NCI-H2081 treated with DMSO at 0.1 percent for 48 hours (cell line): ENCODE measurements at places on chromosomes 6 and 20.

DNA sequence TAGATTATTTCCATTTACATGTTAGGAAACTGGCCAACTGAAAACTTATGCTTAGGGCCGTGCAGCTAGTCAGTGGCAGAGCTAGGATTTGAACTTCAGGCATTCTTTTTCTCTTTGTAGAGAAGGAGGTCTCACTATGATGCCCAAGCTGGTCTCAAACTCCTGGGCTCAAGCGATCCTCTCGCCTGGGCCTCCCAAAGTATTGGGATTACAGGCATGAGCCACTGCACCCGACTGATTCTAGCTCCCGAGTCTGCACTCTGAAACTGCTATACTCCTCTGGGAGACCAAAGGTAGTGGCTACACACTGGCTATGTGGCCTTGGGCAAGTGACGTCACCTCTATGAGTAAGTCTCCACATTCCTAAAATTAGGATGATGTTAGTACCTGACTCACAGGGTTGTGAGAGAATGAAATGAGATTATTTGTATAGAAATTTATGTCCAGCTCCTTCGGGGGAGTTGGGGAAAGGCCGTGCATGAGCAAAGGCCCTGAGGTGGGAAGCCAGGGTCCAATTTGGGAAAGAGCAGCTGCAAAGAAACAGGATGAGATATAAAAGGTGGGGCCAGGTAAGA, 6.4 kb downstream of the PLTP start:
- DNase-seq: no peak

- no peak for DNase-seq
Measured at GRCh38 chr20:54843865-54844264, 368.5 kb downstream of the DOK5 start.

- no peak for DNase-seq
Measured at GRCh38 chr20:63789836-63790571, 41.1 kb downstream of the ZBTB46 start.

GRCh38 chr6:112910256-112910655, 563.1 kb downstream of the RFPL4B start:
- DNase-seq: no peak

DNA sequence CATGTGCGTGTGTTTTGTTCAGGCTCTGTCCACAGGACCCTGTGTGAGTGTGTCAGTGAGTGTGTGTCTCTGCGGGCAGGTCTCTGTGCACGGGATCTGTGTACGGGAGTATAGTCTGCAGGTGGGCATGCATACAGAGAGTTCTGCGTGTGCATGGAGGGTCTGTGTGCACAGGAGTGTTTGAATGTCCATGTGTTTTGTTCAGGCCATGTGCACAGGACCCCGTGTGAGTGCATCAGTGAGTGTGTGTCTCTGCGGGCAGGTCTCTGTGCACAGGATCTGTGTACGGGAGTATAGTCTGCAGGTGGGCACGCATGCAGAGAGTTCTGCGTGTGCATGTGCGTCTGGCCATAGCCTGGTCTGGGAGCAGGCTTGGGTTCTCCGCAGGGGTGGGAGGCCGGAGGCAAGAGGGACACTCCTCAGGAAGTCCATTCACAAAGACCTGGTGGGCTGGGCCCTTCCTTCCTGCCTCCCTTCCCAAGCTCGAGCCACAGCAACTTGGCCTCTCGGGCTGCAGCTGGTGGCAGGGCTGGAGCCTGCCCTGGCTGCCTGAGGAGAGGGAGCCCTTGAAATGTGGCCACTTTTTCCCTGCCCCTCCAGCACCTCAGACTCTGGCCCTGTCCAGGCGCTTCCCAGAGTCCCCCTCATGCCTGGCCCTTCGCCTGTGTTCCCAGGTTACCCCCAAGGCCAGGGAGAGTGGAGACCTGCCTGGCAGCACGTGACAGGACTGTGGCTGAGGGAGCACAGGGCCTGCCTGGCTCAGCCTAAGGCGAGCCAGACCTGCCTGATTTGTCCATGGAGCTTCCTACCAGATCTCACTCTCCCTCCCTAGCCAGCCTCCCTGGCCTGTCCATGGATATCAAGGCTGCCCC, 6.8 kb downstream of the HSPA12B start:
- no peak for DNase-seq

GRCh38 chr20:57408131-57408530, 16.9 kb downstream of the RBM38 start:
- DNase-seq: no peak

DNA sequence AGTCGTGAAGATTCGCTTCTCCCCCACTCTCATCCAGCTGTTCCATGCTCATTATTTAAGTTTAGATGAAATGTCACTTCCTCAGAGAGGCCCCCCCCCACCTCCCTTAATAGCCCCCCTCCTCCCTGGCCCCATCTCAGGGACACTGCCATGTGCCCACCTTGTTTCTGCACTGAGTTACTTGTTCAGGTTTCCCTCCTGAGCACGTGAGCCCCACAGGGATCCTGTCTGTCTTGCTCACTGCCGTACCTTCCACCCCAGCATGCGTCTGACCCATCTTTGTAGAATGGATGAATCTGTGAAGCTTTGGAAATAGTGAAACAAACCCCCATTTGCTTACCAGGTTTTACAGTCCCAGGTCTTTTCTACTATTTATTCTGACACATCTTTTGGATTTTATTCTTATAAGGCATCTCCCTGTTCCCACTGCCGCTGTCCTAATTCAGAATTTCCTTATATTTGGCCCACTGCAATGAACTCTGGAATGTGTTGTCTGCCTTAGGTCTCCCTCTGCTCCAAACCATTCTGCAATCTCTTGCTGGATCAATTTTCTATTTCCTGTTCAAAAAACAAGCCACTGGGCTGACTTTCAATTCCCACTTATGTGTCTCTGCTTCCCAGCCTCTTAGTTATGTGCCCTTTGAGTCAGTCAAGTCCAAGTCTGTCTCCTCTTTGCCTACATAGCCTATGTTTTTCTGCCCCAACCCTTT, 136.5 kb upstream of the ECI2 start:
- DNase-seq: no peak

DNA sequence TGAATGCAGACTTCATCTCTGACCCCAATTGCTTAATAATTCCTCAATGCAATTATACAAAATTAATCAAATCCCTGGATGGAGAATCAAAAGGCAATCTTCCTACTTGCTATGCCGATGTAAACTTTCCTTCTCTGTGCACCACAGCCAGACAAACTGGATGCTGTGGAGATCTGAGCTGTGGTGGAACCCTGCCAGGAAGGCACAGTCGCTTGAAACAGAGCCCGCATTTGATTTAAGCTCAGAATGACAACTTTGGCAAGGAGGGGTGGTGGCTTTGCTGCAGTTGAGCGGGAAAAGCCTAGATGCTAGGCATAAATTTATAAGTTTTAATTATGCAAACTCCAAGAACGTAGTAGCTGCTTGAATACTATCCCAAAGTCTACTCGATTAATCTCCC, 190.8 kb downstream of the MTFR2 start:
- DNase-seq: no peak

- no peak for DNase-seq
Measured at GRCh38 chr6:4778086-4778485, 1.9 kb downstream of the CDYL start.

DNA sequence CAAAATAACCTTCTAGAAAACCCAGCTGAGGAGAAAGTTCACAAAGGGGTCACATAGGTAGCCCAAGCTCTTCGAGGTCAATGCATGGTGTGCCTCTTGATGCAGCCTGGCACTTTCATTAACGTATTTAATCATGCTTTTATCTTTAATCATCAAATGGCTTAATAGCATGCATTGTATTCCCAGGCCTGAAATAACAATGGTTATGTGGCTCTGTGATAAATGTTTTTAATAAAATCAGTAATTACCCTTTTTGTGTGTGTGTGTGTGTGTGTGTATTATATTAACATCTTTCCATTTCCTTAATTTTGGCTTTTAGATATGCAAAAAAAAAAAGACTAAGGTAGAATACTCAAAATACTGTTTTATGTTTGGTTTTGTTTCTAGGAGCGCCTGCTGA, 681.8 kb downstream of the PTPRT start:
- no peak for DNase-seq
